ENCODE measurements at places on chromosomes 1 and 21. TPM values are rescaled to one million over a fixed set of nuclear protein-coding genes. Genes with fewer than 3 reads are reported as not detected.
A peak's percentile ranks its signal among the peaks of the same experiment; 100 is the strongest.

The ATP1A2 gene
- total RNA-seq = 2,060 TPM

The KCNH1 gene
- 8.6 TPM for total RNA-seq

The COL16A1 gene
- 60.6 TPM for total RNA-seq

The AMY1C gene
- total RNA-seq = not detected

The DNM3 gene
- total RNA-seq = 93.9 TPM

The PADI2 gene
- 24.9 TPM for total RNA-seq

The NBPF4 gene
- total RNA-seq = not detected

- H3K4me3 ChIP-seq = no peak overlapping the region
- no peaks in the 10 kb centered on the region for H3K27me3 ChIP-seq
- no peaks in the 10 kb centered on the region for H3K36me3 ChIP-seq
These were observed 1175.1 kb upstream of the B3GALT2 start for GRCh38 chr1:194361374-194362131.

GRCh38 chr1:87575528-87575927 lies 246.8 kb downstream of the LMO4 start:
- no peaks in the 10 kb centered on the region for H3K4me1 ChIP-seq
- DNase-seq = no peak
- H3K27me3 ChIP-seq = no peaks in the 10 kb centered on the region
- H3K27ac ChIP-seq = no peak overlapping the region
- no peak overlapping the region for H3K4me3 ChIP-seq
- no peaks in the 10 kb centered on the region for H3K36me3 ChIP-seq

DNA sequence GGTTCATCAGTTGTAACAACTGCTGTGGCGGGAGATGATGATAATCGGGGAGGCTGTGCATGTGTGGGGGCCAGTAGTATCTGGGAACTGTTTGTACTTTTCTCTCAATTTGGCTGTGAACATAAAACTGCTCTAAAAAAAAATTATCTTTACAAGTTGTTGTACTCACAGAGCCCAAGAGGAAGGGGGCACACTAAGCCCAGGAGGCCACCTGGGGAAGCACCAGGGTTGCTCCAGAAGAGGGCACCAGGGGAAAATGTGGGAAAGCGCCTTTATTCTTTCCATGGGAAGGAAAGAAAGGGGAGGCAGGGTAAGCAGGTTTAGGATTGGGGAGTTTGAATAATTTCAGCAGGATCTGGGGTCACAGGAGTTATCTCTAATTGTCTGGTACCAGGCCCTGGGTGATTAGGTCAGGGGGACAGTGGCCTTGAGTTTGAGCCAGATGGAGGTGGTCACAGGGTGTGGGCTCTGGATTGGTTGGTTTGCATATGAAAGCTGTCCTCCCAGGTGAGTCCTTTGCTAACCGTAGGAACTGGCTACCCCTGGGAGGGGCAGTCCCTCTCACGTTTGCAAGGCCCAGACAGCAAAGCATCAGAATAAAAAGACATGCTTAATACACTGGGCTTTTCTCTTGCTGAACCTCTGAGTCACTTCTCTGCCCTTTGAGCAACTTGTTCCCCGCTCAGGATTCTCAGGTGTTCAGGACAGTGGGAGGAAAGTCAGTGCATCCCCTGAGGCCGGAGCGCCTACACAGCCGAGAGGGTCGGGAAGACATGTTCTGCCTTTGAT lies 11.2 kb downstream of the MYOC start:
- no peaks in the 10 kb centered on the region for H3K27me3 ChIP-seq
- H3K4me3 ChIP-seq = no peak overlapping the region
- H3K4me1 ChIP-seq = peaks cover 14% of the 10 kb centered on the region
- H3K27ac ChIP-seq = no peak overlapping the region
- no peak for DNase-seq

DNA sequence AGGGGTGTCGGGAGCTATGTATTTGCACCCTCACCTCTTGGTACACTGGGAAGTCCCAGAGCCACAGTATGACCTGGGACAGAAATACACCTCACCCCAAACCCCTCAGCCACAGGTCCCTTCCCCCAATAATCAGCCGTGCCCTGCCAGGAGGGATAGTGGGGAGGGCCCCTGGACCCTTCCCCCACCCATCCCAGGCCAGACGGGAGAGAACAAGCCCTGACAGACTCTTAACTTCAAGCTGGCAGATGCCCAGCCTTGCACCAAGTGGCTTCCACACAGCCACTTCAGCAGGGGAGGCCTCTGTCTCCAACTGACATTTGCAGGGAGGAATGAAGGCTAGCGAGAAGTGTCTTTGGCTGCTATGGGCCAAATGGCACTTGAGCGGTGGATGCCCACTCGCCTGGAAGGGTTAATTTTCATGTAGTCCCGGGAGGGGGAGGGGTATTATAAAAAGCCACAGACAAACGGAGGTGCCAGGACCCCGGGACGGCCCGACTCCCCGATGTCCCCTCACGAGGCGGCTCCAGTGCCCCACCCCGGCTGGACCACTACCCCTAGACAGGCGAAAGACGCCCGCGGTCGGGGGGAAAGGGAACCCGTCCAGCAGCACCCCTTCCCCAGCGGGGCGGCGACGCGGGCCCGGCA lies 495 bp downstream of the SYNC start:
- no peaks in the 10 kb centered on the region for H3K27me3 ChIP-seq
- peak overlapping the region; percentile 51 for H3K4me3 ChIP-seq
- H3K36me3 ChIP-seq = no peaks in the 10 kb centered on the region
- no peak for DNase-seq

GRCh38 chr1:162716552-162716951 lies 74.0 kb upstream of the HSD17B7 start:
- no peaks in the 10 kb centered on the region for H3K4me1 ChIP-seq
- no peak for DNase-seq
- no peaks in the 10 kb centered on the region for H3K27me3 ChIP-seq
- H3K4me3 ChIP-seq = no peak overlapping the region
- no peaks in the 10 kb centered on the region for H3K36me3 ChIP-seq
- H3K27ac ChIP-seq = no peak overlapping the region

DNA sequence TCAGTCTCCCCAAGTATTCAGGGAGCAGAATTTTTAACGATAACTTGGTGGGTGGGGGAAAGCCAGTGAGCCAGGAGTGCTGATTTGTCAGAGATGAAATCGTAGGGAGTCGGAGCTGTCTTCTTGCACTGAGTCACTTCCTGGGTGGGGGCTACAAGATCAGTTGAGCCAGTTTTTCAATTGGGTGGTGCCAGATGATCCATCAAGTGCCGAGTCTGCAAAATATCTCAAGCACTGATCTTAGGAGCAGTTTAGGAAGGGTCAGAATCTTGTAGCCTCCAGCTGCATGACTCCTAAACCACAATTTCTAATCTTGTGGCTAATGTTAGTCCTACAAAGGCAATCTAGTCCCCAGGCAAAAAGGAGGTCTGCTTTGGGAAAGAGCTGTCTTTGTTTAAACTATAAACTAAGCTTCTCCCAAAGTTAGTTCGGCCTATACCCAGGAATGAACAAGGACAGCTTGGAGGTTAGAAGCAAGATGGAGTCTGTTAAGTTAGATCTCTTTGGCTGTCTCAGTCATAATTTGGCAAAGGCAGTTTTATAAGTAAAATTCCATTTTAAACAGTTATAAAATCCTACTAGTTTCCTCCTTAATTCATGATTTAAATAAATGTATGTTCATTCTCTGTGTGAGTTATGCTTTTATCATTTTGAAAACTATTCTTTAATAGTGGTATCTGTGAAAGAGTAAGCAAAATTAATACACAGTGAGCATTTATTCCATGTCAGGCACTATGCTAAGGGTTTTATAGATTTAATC lies 51.7 kb downstream of the SLC16A1 start:
- H3K36me3 ChIP-seq = no peaks in the 10 kb centered on the region
- H3K4me3 ChIP-seq = no peak overlapping the region
- H3K4me1 ChIP-seq = no peaks in the 10 kb centered on the region
- DNase-seq = no peak
- H3K27ac ChIP-seq = no peak overlapping the region
- no peaks in the 10 kb centered on the region for H3K27me3 ChIP-seq

GRCh38 chr1:208182880-208183645 lies 61.1 kb downstream of the PLXNA2 start:
- DNase-seq = no peak
- H3K27ac ChIP-seq = no peak overlapping the region
- no peaks in the 10 kb centered on the region for H3K27me3 ChIP-seq

DNA sequence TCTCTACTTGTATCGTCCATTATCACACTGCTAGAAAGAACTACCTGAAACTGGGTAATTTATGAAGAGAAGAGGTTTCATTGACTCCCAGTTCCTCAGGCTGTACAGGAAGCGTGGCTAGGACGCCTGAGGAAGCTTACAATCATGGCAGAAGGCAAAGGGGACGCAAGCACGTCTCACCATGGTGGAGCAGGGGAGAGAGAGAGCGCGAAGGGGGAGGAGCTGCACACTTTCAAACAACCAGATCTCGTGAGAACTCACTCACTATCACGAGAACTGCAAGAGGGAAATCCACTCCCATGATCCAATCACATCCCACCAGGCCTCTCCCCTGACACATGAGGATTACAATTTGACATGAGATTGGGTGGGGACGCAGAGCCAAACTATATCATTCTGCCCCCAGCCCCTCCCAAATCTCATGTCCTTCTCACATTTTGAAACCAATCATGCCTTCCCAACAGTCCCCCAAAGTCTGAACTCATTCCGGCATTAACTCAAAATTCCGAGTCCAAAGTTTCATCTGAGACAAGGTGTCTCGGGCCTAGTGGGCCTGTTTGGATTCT lies 8.0 kb downstream of the MMEL1 start:
- no peak overlapping the region for H3K4me3 ChIP-seq
- H3K36me3 ChIP-seq = no peaks in the 10 kb centered on the region
- no peak for DNase-seq
- H3K4me1 ChIP-seq = peaks cover 5% of the 10 kb centered on the region
- H3K27me3 ChIP-seq = peaks cover 36% of the 10 kb centered on the region
- no peak overlapping the region for H3K27ac ChIP-seq

DNA sequence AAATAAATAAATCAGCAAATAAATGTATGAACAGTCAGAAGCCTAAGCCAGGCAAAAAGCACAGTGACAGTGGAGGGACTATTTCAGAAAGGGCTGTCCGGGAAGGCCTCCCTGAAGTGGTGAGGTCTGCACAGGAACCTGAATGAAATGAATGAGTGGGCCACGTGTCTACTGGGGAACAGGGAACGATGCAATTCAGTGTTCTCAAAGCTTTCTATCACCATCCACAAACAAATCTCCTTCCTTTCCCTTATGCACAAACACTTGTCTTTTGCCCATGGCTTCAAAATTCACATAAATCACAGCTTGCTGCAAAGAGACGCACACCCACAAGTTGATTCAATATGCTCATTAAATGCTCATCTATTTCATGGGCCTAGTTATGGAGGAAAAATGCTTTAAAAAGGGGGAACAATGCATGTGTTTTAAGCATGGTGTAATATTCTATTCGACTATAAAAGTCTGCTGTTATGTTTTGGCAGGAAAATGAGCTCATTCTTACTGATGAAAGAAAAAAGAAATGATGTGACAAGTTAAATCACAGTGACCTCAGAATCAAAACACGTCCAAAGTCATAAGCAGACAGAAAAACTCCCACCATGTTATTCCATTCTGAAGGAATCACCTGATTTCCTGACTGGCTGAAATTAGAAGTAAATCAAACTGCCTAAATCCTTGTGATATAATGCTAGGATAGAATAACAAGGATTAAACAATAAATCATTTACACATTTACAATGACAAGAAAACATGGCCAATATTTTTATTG lies 21.6 kb downstream of the URB1 start:
- peak overlapping the region; percentile 17 for H3K27ac ChIP-seq
- DNase-seq = no peak
- peaks cover 15% of the 10 kb centered on the region for H3K36me3 ChIP-seq

- H3K4me1 ChIP-seq = peaks cover 38% of the 10 kb centered on the region
- peaks cover 38% of the 10 kb centered on the region for H3K36me3 ChIP-seq
- peak within 1 kb of the TSS; percentile 82 for H3K27ac ChIP-seq
- DNase-seq = peak; percentile 91
- H3K27me3 ChIP-seq = no peaks in the 10 kb centered on the region
These were observed at the start of gene COL6A1 for GRCh38 chr21:45981151-45982091. COL6A1 (plus strand) TSS chr21:45981770; CDS start chr21:45981851, 81 bp downstream.

- H3K27me3 ChIP-seq = no peaks in the 10 kb centered on the region
- no peak overlapping the region for H3K4me3 ChIP-seq
- no peak overlapping the region for H3K27ac ChIP-seq
- H3K4me1 ChIP-seq = no peaks in the 10 kb centered on the region
These were observed 162.2 kb downstream of the DPYD start for GRCh38 chr1:97758541-97759057.

DNA sequence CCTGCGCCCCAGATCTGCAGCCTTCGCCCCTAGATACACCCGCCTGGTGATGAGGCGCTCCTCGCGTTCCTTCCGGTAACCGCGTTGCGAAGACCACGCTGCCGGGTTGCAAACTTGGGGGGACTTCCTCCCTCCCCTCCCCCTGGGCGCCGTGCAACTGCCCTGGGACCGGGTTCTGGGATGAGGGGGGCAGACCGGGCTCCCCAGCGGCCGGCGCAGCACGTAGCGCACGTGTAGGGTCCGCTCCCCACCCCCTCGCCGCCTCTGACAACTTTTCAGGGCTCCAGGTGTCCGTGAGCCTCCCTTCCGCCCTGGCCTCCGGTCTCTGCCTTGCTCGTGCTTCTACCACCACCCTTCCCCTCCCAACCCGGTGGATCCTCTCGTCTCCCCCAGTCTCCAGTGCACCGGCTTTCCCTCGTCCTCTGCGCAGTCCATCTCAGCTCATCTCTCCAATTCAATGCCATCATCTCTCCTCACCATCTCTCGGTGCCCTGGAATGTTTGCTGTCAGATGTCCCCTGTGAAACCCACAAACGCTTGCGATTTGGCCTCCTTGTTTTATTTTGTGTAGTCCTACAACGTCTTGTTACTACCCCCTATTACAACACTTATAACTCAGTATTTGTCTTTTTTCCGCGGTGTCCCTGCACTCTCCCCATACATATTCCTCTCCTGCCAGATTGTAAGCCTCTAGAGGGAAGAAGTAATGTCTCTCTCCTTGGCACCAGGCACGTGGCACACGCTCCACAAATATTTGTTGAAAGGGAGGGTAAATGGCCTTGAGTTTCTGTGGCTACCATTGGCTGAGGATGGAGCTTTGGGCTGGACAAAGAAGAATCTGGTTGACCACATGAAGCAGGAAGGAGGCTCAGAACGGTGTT lies 782 bp downstream of the PCAT6 start:
- peak overlapping the region; percentile 94 for H3K4me3 ChIP-seq
- peaks cover 18% of the 10 kb centered on the region for H3K4me1 ChIP-seq
- H3K27ac ChIP-seq = peak overlapping the region; percentile 89
- H3K27me3 ChIP-seq = no peaks in the 10 kb centered on the region
- H3K36me3 ChIP-seq = no peaks in the 10 kb centered on the region

DNA sequence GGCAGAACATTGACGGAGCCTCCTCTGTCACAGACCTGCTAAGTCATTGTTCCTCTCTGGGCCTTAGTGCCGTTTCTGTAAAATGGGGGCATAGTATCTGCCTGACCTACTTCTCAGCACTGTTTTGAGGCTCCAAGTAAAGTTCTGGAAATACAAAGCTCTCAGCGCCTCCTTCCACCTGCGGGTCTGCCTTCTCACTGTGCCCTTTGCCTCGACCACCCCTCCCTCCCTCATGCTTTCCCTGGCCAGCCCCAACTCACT lies 15.4 kb upstream of the WASF2 start:
- no peaks in the 10 kb centered on the region for H3K27me3 ChIP-seq
- H3K4me3 ChIP-seq = no peak overlapping the region
- H3K36me3 ChIP-seq = no peaks in the 10 kb centered on the region
- peak overlapping the region; percentile 96 for H3K27ac ChIP-seq
- peaks cover 23% of the 10 kb centered on the region for H3K4me1 ChIP-seq
- no peak for DNase-seq

- H3K27ac ChIP-seq = no peak overlapping the region
- H3K27me3 ChIP-seq = no peaks in the 10 kb centered on the region
- DNase-seq = no peak
These were observed 31.5 kb downstream of the UBE2T start for GRCh38 chr1:202310071-202310725.
